Retina (tissue), 1 donor: ENCODE measurements at places on chromosomes 3 and 15.

- DNase-seq, result no peak
Measured at GRCh38 chr3:23575697-23576096, 230.1 kb upstream of the UBE2E1 start.

GRCh38 chr15:97652700-97653167, 307.8 kb upstream of the ARRDC4 start:
- DNase-seq, result peak; percentile 73

DNA sequence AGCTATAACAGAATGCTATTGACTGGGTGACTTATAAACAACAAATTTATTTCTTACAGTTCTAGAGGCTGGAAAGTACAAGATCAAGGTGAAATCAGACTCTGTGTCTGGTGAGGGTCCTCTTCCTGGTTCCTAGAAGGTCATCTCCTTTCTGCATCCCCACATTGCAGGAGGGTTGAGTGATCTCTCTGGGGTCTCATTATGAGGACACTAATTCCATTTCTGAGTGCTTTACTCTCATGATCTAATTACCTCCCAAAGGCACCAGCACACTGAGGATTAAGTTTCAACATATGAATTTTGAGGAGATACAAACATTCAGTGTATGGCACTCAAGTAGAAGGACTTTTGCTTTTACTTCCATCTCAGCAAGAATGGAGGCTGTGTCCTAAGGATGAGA, 534.1 kb upstream of the KCNMB2 start:
- DNase-seq, result no peak

DNA sequence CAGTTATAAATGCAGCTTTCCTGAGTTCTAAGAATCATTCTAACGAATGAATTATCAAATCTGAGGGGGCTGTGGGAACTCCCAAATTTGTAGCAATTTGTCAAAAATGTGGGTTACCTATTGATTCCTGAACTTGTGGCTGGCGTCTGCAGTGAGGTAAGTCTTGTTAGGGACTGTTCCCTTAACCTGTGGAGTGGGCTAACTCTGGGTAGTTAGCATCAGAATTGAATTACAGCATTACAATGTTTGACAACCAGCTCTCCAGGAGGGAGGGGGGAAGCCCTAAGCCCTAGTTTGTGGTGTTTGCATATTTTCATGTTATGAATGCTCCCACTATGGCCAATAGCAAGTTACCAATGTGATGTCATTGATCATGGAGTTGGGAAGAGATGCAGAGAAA, 65.9 kb upstream of the STT3B start:
- DNase-seq, result no peak

DNA sequence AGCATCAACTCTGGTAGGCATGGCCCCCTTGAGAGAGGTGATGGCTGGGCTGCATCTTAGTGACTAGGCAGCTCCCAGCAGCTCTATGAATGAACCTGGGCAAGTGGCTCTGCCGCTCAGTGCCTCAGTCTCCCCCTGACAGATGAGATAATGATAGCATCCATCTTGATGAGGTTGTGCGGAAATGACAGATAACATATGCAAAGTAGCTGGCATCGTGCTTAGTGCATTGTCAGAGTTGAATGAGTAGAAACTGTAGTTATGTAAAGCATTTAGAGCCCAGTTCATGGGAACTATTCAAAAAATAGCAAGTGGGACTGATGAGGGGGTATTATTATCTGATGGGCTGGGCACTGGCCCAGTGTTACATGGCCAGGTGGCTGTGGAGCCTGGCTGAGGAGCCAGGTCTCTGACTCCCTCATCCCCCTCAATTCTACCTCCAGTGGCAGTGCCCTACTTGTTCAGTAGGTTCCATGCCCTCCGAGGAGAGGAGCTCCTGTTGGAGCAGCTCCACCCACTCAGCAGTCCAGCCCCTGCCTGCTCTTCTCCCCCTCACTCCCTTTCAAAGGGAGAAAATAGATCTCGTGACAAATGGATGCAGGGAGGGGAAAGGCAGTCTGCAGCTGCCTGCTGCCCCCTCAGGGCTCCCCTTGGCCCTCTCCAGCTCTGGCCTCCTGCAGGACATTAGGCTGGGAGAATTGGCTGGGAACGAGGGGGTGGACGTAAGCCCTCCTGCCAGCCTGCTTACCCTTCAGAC, 6.6 kb downstream of the PRKCD start:
- DNase-seq, result no peak

DNA sequence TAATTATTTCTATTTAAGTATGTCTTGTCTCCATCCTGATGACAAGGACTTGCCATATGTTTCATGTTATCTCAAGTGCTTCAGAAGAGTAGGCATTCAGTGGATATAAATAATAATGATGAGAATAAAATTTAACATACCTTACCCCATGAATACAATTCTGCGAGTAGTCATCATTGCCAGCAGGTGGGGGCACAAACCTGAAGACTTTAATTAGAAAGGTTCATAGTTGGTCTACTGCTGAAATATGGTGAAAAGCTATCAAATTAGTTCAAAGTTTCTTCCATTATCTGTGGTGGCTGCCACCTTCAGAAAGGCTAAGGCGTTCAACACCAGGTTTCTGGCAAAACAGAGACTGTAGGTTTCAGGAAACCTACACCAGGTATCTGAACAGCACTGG, 100.9 kb downstream of the P3H2 start:
- DNase-seq, result no peak

DNA sequence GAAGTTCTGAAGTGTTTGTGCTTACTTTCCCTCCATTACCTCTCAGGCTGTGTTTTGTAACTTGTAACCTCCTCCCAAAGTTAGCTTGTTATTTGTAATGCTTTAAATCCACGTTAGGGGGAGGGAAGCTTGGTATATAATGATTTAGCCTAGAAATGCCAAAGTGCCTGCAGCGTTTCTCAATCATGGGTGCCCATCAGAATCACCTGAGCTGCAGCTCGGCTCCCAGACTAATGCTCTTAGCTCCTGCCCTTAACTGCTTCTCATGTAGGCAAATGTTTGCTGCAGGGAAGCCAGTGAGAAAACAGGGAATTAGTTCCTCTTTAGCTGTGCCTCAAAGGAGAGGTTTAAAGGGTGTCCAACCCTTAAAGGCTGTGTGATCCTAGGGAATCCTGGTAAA, 219.2 kb upstream of the NAALADL2 start:
- no peak for DNase-seq

- no peak for DNase-seq
Measured at GRCh38 chr3:138034918-138035317, 25.0 kb downstream of the CLDN18 start.

DNA sequence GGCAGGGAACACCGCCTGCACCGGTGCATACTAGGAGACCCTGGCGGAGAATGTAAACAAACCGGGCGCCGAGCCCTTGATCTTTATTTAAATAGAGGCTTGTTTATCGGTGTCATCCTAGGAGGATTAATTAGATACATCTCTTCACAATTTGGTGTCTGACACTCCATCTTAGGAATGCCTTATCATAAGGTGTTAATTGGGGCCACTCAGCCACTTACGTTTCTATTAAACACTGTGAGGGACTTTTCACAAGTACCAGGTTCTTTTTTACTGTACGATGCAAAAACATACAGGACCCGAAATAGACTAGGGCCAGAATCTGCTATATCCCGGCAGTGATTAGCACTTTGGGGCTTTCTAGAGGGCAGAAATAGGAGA, 8.0 kb downstream of the EOMES start:
- DNase-seq, result peak; percentile 60

- peak; percentile 78 for DNase-seq
Measured at GRCh38 chr3:1092771-1093170, at the start of gene CNTN6. Gene CNTN6, plus strand, starts transcription at chr3:1093024. Its CDS starts 54,985 bp downstream, at chr3:1148009.

- no peak for DNase-seq
Measured at GRCh38 chr3:118011910-118012309, 1022.7 kb downstream of the IGSF11 start.

DNA sequence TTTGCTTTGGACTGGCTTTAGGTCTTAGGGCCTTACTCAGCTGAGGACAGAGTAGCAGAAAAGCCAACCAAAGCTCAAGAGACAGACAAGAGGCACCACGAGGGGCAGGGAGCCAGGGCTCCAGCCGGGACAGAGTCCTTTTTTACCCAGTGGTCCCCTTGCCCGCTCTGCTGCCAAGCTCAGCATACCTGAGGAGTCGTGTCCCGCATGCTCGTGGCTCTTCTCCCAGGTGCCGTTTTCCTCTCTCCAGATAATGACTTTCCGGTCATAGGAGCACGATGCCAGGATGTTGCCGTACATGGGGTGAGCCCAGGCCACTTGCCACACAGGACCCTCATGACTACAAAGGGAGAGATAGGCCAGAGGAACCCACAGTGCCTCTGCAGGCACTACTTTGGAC, 8.5 kb downstream of the SEC13 start:
- DNase-seq, result no peak

GRCh38 chr3:72888546-72889309, 882 bp downstream of the GXYLT2 start:
- peak; percentile 65 for DNase-seq

DNA sequence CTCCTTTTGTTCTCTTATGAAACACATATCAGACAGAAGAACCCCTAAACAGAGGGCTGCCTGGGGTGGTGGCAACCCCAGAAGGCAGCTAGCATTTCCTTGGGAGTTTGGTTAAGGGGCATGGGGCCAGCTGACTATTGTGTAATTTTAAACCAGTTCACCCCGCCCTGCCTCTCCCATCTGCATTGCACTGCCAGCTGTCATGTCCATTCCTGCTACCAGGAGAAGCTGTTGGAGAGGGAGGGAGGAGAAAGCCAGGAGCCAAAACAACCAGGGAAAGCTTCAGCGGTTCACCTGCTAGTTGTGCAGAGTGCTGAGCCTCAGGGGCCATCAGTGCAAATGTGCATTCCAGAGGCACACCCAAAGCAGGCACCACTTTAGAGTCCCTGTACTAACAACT, 47.6 kb upstream of the ATP1B3 start:
- DNase-seq, result peak; percentile 18

DNA sequence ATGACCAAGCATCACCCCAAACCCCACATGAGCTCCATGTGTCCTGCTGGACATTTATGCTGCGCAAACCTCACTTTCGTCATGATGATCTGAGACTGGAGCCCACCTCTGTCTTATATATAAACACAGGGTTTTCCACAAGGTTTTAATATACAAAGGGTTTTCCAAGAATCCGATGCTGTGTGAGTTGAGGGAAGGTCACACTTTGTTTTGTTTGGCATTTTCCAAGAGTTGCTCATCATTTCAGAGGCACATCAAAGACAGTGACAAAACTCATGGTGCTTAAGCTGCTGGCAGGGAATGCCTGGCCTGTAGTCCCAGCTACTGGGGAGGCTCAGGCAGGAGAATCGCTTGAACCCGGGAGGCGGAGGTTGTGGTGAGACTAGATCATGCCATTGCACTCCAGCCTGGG, 20.0 kb downstream of the EFCC1 start:
- DNase-seq, result no peak

- DNase-seq, result no peak
Measured at GRCh38 chr3:159301961-159302360, 500.1 kb downstream of the MFSD1 start.

GRCh38 chr15:68303560-68304436, 26.3 kb downstream of the FEM1B start:
- no peak for DNase-seq

DNA sequence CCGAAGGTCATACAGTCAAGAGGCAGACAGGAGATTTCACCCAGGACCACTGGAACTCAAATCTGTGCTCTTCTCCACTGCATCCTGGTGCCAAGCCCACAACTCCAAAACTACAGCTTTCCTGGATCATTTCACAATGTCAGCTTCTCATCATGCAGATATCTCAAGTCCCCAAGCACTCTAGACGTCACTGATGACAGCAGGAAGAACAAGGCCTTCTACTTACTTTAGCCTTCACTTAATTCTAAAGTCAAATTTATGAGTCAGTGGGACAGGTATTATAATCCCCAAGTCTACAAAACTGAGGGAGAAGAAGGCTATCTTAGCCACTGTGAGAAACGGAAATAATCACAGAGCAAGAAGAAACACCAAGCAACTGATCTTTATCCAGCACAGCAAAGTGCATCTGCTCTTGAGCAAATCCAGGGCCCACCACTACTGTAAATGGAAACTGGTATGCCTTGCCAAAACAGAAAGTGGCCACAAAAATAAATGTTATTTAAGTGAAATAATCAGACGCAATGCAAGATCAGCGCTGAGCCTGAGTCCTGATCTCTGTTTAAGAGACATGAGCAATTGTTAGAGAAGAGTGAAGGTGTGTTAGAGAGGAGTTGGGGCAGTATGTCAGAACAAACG, 928 bp downstream of the RAD18 start:
- no peak for DNase-seq

DNA sequence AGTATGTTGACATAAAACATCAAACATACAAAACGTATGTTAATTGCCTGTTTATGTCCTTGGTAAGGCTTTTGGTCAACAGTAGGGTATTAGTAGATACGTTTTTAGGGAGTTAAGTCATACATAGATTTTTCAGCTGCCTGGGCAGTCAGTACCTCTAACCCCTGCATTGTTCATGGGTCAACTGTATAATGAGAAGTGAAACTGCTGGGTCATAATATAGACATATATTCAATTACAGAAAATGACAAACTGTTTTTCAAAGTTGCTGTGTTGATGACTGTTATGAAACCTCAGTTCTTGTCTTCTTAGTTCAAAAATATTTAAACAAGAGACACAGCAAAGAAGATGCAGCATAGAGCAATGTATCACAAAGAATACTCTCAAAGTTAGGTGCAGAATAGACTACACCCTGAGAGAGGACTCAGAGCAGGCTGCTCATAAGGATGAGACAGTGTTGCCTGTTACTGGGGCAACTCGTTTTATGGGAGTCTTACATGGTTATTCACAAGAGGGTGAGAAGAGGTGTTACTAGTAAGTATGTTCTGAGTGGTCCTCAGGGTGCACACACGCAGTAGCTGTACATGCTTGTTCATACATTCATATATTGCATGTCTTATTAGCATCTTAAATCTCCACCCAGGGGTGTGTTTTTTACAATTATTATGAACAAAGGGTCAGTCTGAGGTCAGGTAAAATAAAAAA, 53.1 kb upstream of the ADAMTS17 start:
- DNase-seq, result no peak

DNA sequence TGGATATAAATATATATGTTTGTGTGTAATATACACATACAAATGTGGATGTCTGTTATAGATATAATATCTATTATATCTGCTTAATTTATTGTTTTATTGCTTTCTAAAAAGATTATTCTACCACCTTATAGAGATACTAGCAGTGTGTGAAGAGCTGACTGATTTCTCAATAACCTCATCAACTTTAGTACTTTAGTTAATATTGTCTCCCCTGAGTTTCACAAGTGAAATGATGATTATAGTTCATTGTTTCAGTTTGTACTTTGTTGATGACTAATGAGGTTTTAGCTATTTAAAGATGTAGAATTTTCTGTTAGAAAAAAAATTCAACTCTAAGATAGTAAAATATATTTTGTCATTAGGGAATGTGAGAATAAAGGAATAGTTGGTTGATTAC, 11.4 kb downstream of the RSRC1 start:
- DNase-seq, result no peak

GRCh38 chr3:51044982-51045381, 340.1 kb upstream of the MANF start:
- DNase-seq, result peak; percentile 33
